ENCODE measurements at places on chromosomes 4 and X.

GRCh38 chrX:44483965-44484606 lies 58.6 kb downstream of the FUNDC1 start:
- H3K27me3 ChIP-seq, result no peaks in the 10 kb centered on the region
- H3K36me3 ChIP-seq, result no peaks in the 10 kb centered on the region
- no peak overlapping the region for H3K4me3 ChIP-seq
- DNase-seq, result no peak

GRCh38 chr4:118120120-118120760 lies 86.0 kb downstream of the NDST3 start:
- H3K27me3 ChIP-seq, result no peaks in the 10 kb centered on the region
- H3K4me3 ChIP-seq, result no peak overlapping the region
- no peaks in the 10 kb centered on the region for H3K4me1 ChIP-seq
- H3K36me3 ChIP-seq, result no peaks in the 10 kb centered on the region
- DNase-seq, result no peak
- no peak overlapping the region for H3K27ac ChIP-seq

GRCh38 chr4:55398461-55398860 lies 2.7 kb downstream of the TMEM165 start:
- no peak overlapping the region for H3K27ac ChIP-seq
- no peaks in the 10 kb centered on the region for H3K36me3 ChIP-seq
- no peak for DNase-seq
- H3K4me1 ChIP-seq, result peaks cover 2% of the 10 kb centered on the region

GRCh38 chr4:168028568-168028967 lies 63.8 kb upstream of the ANXA10 start:
- H3K4me3 ChIP-seq, result no peak overlapping the region
- no peaks in the 10 kb centered on the region for H3K36me3 ChIP-seq
- no peaks in the 10 kb centered on the region for H3K4me1 ChIP-seq
- no peak for DNase-seq
- H3K27ac ChIP-seq, result no peak overlapping the region

DNA sequence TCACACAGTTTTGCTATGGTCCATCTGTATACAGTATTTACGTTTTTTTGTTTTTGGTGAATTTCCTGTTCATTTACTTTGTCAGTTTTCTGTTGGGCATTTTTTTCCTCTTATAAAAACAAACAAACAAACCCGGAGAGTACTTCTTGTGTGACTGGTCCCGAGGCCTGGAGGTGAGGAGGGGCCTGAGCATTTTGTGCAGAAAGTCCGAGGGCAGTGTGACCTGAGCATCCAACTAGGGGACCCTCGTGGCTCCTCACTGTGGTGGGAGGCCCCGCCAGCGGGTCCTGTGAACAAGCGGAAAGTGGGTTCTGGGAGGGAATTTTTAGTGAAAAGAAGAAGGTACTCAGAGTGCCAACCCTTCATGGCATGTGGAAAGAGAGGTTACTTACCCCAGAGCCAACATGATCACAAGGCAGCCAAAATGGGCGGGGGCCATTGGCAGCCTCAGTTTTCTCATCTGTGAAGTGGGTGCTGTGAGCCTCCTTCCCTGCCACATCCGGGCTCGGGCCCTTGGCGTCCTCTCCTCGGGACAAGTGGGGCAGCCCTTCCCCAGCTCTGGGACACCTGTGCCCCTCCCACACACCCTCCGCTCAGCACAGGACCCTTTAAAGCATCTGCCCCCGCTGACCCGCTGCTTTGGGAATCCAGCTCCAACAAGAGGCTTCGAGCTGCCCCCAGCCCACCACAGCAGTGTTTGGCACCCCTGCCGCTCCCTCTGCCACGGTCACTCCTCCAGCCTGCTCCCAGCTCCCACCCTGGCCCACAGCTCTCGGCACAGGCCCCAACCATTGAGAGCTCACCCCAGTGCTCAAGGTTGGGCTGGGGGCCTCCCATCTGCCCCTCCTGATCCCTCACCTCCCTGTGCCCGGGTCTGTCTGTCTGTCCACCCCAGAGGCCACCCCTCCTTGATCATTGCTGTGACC lies 22.8 kb upstream of the GPR78 start:
- H3K36me3 ChIP-seq, result no peaks in the 10 kb centered on the region
- no peak for DNase-seq
- H3K27me3 ChIP-seq, result no peaks in the 10 kb centered on the region
- H3K4me1 ChIP-seq, result peaks cover 46% of the 10 kb centered on the region
- H3K4me3 ChIP-seq, result no peak overlapping the region
